Activated CD4-positive, alpha-beta T cell treated with anti-CD3 and anti-CD28 coated beads, Interleukin-2, amount 50 U/mL, for 48 hours (primary cell): ENCODE measurements at places on chromosomes 6 and 20.

GRCh38 chr20:50186987-50187402 is 3.6 kb upstream of the CEBPB start:
- DNase-seq: no peak

DNA sequence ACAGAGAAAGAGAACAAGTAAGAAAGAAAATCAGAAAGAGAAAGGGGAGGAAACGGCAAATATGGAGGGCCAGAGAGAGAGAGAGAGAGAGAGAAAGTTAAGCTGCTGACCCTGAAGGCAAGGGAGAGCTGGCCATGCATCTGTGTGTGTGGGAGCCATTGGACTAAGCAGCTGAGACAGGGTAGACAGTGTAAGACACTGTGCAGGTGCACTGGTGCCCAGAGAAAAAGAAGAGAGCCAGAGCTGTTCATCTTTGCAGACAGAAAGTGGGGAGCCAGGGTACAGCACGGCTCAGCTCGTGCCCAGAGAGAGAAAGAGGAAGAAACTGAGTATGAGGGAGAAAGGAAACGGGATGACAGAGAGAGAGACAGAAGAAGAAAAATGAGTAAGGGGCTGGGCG is 24.2 kb upstream of the ZNF318 start:
- no peak for DNase-seq

GRCh38 chr20:709423-709822 is 33.8 kb upstream of the SCRT2 start:
- DNase-seq: no peak

GRCh38 chr6:142985281-142985680 is 40.3 kb upstream of the HIVEP2 start:
- DNase-seq: no peak

DNA sequence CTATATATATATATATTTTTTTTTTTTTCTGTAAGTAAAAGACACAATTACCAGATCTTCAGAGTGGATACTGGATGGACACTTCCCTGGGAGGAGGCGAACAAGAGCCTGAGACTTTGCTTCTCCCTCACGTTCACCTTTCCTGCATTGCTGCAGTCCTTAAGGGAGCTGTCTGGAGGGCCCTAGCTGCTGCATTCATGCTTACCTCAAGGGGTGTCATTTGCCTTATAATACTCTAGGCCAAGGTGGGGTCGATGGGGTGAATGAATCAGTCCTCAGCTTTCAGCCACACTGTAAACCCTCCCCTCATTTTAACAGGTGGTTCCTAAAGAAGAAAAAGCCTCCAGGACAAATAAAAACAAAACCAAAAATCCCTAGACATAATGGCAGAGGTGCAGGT is 34.8 kb upstream of the CD83 start:
- no peak for DNase-seq

GRCh38 chr6:170159022-170159965 is 131.6 kb downstream of the DLL1 start:
- DNase-seq: no peak

GRCh38 chr20:35629427-35630145 is 14.0 kb downstream of the SPAG4 start:
- no peak for DNase-seq

GRCh38 chr20:45944151-45944964 is 9.9 kb downstream of the PCIF1 start:
- no peak for DNase-seq

DNA sequence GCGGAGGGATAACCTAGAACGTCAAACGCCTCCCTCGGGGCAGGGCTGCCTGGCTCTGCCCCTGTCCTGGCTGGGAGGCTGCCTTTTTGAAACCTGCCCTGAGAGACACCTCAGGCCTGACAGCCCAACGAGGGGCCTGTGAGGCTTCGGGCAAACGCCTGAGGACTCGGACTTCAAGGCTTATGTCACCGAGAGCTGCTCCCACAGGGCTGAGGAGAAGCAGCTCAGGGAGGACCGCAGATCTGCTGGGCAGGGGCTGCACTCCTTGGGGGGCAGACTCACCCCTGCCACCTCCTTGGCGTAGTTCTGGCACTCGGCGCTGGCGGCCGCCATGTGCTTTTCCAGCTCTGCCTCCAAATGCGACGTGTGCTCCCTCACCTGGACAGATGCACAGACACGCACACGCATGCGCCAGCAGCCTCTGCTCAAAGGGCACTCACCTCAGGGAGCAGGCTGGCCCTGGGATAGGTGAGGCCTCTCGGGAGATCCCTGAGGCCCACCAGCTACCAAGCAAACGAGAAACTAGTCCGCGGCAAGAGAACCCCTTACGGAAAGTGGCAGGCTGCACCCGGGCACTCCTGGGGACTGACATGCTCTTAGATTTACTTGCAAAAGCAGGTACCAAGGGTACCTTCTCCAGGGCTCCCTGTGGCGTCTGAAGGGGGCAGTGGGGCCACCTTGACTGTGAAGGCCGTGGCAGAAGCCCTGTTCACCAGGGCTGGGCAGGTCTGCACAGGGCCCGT is 49.6 kb downstream of the DSTN start:
- no peak for DNase-seq

GRCh38 chr20:17646961-17647301 is 35.1 kb downstream of the RRBP1 start:
- DNase-seq: no peak

DNA sequence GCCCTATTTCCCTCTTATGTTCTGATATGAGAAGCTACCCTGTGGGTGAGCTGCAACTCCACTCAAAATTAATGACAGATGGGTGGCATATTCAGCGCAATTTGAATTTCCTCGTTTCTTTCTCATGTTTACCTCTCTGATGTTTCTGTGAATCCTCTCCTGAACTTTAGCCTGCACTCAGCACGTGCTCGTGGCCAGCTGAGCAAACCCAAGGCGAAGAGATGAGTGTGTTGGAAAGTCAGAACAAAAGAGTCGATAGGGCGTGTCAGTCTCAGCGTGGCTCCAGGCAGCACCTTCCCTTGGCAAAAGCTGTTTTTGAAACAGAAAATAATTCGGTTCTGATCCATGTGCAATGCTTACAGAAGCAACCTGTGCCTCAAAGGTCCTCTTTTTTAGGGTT is 226.1 kb upstream of the GMDS start:
- no peak for DNase-seq

- peak; percentile 14 for DNase-seq
Observed at GRCh38 chr20:32050851-32051556, 1.0 kb upstream of the HCK start.

DNA sequence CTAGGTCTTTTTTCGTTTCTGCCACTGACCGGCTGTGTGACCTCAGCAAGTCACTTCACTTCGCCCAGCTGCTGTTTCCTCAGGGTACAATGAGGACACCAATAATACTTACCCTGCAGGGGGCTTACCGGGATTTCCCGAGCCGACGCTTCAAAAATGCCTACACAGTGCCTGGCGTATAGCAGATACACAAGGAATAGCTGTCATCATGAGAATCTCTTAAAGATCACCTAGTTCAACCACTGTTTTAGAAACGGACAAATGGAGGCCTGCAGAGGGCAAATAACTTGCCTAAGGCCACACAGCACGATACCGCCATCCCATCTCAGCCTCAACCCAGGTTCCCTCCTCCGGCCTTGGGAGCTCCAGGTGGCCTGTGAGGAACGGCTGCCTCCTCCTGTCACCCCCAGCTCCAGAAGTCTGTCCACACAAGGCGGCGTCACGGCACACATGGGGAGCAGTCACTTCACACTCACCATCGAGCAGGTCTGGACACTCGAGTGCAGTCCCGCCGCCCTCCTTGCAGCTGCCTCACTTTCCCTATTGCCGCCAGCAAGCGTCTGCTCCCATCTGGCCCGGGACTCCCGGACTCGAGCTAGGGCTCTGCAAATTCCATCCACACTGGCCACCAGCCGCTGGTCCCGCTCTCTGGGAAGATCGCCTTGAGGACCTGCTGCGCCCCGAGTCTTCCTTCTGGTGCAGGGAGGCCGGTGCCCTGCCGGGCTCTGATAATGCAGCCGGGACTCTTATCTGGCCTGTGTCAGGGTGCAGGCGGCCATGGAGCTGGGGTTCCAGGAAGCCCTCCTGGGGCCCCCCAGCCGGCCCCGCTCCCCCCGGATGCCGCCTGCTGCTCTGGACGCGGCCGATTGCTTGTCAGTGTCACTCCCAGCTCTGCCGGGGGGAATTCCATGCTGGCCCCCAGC is at the start of gene RIPOR3:
Gene RIPOR3, minus strand, starts transcription at position 893 of the 923 bp plus-strand sequence. Its CDS starts 414 bp downstream, at position 479.
- peak; percentile 6 for DNase-seq
